ENCODE measurements at places on chromosomes 4 and X.

DNA sequence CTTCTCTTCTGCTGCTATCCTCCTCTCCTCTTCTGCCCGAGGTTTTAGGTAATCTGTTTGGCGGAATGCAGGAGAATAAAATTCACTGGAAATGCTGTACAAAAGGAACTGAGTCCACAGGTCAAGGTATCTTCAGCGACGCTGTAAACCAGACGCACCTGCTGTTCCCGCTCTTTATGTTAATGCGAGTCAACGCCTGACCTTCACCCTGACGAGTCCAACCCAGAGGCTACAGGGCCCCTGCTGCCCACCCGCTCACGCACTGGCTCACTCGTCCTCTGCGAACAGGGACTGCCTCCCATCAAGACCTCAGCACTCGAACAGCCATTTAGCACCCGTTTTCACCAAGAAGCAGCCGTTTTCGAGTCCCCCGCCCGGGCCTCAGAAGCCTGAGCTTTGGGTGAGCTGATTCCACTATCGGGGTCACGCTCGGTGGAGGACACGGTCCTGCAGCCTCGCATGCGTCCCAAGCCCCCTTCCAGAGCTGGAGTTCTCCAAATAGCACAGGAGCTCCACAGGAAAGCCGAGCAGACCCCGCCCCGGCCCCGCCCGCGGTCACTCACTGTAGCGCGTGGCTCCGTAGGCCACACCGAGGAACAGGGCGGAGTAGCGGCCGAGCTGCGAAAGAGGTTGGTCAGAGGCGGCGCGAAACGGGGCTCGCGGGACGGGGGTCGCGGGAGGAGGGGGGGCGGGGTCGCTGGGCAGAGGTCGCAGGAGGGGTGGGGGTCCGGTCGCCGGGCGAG is 556 bp downstream of the ATP5ME start:
- no peak for DNase-seq

DNA sequence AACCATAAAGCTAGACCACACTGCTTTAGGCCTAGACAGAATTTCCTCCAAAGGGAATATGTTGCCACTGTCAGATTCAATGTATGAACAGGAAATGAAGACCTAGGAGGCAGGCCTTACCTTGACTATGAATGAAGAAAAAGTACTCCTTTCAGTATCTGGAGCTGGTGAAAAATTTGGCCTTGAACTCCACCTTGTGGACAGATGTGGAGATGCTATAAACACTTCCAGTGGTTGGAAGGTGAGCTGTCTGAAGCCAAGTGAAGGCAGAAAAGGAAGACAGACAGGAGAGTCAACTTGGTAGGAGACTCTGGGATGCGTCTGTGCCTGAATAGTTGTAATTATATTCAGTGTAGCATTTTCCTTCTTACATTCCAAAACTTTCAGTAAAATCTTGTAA is 17.2 kb downstream of the SPIN3 start:
- DNase-seq: no peak

- no peak for DNase-seq
These were observed 115.7 kb upstream of the MAGEB16 start for GRCh38 chrX:35682476-35682875.

- DNase-seq: no peak
These were observed 791 bp downstream of the GUCY1B1 start for GRCh38 chr4:155759372-155760252.

DNA sequence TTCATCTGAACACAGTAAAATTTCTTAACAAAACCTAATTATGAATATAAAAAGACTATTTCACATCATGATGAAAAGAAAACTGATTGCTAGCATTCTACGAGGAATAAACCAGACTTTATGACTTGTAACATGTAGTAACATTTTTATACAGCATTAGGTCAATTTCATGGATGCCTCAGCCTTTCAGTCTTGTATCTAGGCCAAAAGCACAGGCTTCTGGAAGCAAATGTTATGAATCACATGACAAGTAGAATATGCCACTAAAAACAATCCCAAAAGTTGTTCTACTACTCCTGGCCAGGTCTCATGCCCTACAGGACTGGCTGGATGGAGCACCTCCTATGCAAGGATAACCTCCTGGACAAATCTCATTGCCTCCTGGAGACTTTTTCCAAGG is 101.2 kb downstream of the ARHGAP6 start:
- DNase-seq: no peak

DNA sequence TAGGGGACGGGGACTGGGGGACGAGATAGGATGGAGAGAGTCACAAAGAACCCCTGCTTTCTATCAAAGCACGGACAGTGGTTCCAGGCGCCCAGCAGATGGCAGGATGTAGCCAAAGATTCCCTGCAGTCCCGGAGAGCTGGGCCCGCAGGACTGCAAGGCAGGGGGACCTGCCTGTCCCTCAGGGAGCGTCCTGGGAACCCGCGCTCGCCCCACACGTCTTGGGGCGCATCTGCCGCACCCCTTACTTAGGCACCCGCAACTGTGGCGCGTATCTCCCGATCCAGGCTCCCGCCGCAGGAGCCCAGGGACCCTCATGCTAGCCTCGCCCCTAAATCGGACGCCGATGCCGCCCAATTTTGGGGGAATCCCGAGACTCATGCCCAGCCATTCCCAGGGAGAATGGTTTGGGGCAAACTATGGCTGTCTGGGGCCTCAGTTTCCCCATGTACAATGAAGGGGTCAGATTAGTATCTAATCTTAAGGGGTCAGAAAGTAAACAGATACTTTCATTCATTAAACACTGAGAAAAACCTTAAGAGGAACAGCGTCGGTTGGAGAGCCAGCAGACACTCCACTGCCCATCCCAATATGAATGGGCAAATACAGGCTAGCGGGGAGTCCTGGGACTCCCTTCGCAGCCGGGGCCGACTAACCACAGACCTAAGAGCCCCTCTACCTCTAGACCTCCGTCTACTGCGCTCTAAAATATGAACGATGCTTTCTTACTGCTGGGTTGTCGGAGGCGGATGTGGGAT is 581 bp upstream of the STK32B start:
- no peak for DNase-seq

DNA sequence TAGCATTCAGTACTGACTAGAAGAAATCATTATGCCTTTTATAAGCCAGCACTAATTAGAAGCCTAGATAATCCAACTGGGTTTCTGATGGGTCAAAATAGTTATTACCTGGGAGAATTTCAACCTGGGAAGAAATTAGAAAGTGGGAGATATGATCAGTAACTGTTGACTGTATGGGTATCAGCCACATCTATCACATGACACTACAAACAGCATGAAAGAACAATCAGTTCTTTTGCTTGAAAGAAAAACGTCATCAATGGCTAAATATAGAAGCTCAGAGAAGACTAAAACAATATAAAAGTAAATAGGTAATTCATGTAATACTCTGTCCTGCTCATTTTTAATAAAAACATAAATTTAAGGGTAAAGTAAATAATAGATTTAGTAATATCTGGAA is 145.1 kb downstream of the CAMK2D start:
- DNase-seq: no peak

DNA sequence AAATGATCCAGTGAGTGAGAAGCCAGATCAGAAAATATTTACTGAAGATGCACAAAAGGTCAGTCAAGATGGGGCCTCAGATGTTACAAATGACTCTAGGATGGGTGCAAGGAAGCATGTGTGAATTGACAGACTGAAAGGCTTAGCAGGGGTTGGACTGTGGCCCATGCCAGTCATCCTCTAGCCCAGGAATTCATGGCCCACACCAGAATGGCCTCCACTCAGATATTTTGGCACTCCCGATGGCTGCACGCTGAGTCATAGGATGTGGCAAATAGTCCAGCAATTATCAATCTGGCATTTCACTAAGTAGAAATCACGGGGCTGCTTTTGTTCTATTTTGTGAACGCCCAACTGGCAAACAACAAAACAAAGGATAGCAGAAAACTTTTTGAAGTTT is 406.5 kb downstream of the IQCM start:
- no peak for DNase-seq

DNA sequence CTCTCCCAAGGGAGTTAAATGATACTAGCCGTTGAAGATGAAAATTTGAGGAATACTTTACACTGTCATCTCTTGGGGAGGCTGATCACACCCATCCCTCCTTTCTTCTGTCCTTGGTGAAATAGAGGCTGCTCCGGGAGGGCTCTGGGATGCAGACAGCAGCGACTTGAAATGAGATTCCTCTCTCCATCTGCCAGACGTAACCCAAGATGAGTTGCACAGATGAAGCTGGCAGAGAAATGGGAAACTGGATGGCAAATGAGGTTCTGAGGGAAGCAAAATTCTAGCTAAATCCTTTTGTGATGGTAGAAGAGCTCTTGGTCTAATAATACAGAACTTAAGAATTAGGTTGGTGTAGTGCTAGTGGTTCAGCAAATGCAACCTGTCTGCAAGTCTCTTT is 201.4 kb downstream of the AASDH start:
- no peak for DNase-seq

DNA sequence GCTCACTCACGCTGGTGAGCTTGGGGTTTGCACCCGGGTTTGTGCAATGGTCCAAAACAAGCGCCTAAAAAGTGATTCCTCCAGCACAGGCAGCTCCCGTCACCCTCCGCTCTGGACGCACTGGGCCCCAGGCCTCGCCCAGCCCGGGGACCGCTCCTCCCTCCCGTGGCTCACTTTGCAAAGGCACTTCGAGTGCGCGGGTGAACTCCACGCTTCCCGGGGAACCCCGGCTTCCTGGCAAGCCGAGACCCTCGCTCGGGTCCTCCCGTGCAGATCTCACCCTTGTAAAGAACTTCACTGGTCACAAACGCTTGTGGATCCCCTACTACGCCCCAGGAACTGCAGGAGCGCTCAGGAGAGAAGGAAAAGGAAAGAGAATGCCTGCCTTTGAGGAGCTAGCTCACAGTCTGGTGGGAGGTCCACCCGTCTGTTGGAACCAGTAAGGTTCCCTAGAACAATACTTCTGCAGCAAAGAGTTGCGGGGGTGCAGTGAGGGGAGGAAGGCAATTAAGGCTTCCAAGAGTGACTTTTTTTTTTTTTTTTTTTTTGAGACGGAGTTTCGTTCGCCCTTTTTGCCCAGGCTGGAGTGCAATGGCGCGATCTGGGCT is at the start of gene CTPS2:
TSS of gene CTPS2 (minus strand) at position 122 of the 608 bp plus-strand sequence. CDS start 9,767 bp downstream, outside the sequence.
- peak; percentile 12 for DNase-seq

DNA sequence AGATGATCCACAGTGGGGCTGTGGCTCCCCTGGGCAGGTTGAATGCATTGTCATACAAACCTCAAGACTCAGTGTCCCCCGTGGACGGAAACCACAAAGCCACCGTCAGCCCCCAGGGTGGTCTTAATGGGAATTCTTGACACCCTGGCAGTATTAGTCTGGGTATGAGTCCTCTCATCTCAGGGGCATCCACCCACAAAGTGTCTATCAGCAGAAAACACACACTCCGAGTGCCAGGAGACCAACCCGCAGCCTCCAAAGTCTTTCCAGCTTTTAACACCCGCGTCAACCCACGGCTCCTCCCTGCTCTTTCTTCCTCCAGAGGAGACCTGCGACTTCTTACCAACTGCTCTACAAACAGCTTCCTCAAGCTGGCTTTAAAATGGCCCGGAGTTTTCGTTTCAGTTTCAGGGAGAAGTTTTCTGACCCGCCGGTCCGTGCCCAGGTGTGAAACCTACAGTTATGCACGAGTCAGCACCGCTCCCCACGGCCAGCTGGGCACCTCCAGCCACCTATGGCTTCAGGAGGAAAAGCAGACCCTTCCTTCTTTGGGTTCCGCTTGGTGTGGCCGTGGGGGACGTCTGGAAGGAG is 14.4 kb upstream of the ASMTL start:
- DNase-seq: no peak

DNA sequence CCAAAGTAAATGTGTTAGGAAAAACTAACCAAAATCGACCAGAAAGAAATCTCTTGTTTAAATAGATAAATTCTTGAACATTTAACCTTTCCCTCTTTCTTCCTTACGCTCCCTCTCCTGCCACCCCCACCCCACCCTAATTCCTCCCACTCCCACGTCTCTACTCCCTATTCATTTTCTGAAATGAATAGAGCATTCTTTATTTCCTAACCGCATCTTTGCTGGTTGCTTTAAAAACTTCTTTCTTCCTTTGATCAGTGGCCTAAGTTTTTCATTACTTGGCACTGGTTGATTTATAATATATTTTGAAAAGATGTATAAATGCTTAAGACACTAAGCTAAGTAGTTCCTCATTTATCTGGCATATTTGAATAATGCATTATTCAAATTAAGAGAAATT is 33.9 kb downstream of the BMPR1B start:
- no peak for DNase-seq

DNA sequence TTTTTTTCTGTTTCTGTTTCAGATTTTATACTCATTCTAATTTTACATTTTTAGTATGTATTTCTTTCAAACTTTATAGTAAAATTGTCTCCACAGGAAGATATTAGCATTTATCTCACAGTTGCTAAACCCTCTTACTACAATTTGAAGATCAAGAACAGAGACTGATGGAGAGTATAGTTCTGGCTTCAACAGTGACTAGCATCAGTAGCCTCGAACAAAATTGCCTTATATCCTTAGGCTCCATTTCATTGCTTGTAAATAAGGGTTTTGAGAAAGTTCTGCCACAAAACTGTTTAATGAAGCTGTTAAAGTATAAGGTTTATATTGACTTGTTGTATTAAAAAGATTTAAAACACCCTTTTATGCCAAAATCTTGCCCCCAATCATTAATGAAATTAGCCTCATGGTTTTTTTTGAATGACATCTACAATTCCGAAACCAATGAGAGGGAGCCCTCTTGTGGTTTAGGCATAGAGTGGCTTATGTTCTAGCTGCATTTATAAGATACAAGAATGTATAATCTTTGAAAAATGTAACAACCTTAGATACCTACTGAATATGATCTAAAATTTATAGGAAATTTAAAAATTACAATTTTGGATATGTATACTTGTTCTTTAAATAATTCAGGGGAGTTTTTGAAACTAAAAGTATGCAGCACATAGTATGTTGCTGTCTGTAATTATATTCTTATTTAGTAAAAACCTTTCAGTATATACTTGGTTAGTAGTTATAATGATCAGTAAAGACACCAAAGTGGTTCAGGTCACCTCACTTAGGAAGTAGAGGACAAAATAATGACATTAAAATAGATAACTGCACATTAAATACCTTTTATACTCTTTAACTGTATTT is 109.8 kb upstream of the HPGD start:
- no peak for DNase-seq

GRCh38 chrX:153688911-153689590 is 1.3 kb downstream of the SLC6A8 start:
- no peak for DNase-seq

- DNase-seq: no peak
These were observed 188.7 kb upstream of the PABPC4L start for GRCh38 chr4:134390319-134390718.

DNA sequence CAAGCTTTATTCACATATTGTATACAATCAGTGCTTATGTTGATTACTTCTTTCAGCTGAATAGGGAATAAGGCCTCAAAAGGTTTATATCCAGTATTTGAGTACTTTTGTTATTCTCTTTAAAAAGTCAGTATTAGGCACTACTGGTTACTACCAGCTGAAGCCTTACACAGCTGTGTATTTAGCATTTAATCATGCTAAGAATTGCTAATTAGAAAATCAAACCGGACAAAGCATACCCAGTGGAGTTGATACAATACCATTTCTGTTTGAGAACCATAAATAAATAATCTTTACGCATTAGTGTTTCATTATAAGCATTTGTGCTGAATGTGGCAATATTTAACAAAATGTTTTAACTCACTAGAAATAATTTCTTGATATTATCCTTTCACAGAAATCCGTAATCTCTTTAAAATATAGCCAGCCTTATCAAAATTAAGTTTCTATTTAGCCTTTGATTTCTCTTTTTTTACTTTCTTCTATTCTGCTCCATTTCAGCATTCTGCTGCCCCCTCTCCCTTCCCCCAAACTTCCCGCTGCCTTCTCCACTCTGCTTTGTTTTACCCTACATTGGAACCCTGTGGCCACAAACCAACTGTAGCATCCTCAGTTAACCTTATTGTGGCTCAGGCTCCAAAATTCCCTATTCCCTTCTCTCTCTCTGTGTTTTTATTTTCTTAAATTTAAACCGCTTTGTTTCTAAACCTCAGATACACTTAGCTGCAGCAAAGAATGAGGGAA is 37.8 kb downstream of the UGT8 start:
- no peak for DNase-seq
